Lung (tissue), 17 donors: ENCODE measurements at places on chromosomes 7 and 10. TPM values are rescaled to one million over a fixed set of nuclear protein-coding genes. Genes with fewer than 3 reads are reported as not detected.

TMEM236 gene
- 2.1 TPM for total RNA-seq

DNA sequence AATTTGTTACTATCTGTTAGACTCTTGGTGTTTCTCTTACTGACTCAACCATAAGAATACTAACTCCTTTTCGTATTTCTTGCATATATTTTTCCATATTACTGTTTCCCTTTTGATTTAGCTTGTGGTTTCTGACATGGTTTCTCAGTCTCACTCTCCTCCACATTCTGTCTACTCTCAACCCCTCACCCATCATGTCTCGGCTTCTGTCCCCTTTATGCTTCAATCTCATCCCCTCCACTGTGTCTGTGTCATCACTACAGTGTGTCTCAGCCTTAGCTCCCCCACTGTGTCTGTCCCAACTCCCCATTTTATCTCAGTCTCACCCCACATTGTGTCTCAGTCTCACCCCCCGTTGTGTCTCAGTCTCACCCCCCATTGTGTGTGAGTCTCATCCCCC is 126.9 kb downstream of the VIPR2 start:
- H3K4me1 ChIP-seq: peaks cover 3% of the 10 kb centered on the region
- no peak overlapping the region for H3K27ac ChIP-seq
- no peak overlapping the region for H3K4me3 ChIP-seq
- no peaks in the 10 kb centered on the region for H3K36me3 ChIP-seq

DNA sequence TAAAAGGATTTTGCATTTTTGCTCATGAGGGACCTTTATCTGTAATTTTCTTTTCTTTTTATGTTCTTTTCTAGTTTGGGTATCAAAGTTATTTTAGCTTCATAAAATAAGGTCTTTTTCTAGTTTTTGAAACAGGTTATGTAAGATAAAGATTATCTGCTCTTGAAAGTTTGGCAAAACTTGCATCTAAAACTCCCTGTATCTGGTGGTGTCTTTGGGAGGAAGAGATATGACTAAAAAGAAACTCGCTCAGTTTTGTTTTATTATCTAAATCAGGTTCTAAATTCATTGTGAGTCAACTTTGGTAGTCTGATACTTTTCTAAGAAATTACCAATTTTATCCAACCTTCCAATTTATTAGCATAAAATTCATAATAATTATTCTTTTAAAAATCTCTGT is 55.1 kb downstream of the VCL start:
- peaks cover 2% of the 10 kb centered on the region for H3K36me3 ChIP-seq
- DNase-seq: no peak
- H3K4me1 ChIP-seq: peaks cover 13% of the 10 kb centered on the region
- no peak overlapping the region for H3K27ac ChIP-seq
- no peaks in the 10 kb centered on the region for H3K27me3 ChIP-seq

- no peaks in the 10 kb centered on the region for H3K27me3 ChIP-seq
- no peak overlapping the region for H3K4me3 ChIP-seq
- no peaks in the 10 kb centered on the region for H3K4me1 ChIP-seq
- DNase-seq: no peak
- no peaks in the 10 kb centered on the region for H3K36me3 ChIP-seq
Measured at GRCh38 chr7:2968176-2968575, 75.5 kb downstream of the CARD11 start.

ZNF503 gene
- 37.8 TPM for total RNA-seq

DNA sequence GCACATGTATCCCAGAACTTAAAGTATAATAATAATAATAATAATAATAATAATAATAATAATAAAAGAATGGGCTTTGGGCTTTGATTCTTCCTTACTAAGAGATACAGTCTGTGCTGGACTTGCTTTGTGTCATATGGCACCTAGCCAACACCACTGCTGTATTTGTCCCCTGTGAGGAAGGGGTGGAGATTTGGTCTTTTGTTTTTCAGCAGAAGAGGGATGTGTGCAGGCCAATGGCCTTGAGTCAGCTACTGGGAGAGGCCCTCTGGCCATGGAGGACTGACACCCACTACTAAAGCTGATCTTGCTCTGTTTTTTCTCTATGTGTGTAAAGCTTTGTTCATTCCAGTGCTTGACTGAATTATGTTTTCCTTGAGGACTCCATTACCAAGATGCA is 573.0 kb upstream of the PCDH15 start:
- peak; percentile 2 for DNase-seq
- H3K4me3 ChIP-seq: no peak overlapping the region
- H3K27me3 ChIP-seq: no peaks in the 10 kb centered on the region
- H3K36me3 ChIP-seq: no peaks in the 10 kb centered on the region

BCAP29 gene
- total RNA-seq: 49.0 TPM

- H3K4me3 ChIP-seq: no peak overlapping the region
- no peaks in the 10 kb centered on the region for H3K27me3 ChIP-seq
- no peak for DNase-seq
- H3K27ac ChIP-seq: no peak overlapping the region
- no peaks in the 10 kb centered on the region for H3K36me3 ChIP-seq
Measured at GRCh38 chr7:41879403-41879802, 176.5 kb upstream of the INHBA start.

DNA sequence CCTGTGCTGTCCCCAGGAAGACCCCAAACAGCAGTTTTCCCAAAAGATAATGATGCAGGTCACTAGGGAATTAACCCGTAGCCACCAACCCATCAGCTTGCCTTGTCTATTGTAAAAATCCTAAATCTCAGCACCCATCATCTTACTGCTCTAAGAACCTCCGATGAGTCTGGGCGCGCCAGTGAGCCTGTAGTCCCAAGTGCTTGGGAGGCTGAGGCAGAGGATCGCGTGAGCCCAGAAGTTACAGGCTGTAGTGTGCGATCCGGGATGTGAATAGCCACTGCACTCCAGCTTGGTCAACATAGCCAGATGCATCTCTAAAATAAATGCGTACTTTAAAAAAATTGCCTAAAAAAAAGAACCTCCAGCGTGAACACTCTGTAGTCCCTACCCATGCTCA is 951 bp downstream of the AS3MT start:
- no peaks in the 10 kb centered on the region for H3K27me3 ChIP-seq
- H3K27ac ChIP-seq: no peak overlapping the region
- no peak overlapping the region for H3K4me3 ChIP-seq
- no peak for DNase-seq
- peaks cover 11% of the 10 kb centered on the region for H3K4me1 ChIP-seq
- H3K36me3 ChIP-seq: peaks cover 6% of the 10 kb centered on the region

ANKRD30A gene
- total RNA-seq: not detected

DNA sequence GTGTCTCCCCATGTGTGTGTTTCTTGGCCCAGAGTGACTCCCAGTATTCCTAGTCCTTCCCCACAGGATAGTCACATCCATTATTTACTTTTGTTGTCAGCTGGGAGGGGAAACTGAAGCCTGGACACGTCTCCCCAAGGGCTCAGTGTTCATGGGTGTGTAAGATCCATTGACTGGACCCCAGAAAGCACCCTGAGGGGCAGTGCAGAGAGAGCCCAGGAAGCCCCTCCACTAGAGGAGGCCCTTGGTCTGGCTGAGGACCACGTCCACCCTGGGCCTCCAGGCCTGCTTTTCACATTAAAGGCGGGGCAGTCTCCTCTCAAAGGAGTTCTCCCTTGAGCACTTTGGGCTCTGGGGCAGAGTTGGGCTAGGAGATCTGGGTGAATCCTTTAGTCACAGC is 21.3 kb downstream of the ZNF783 start:
- no peak for DNase-seq
- no peak overlapping the region for H3K4me3 ChIP-seq
- peaks cover 9% of the 10 kb centered on the region for H3K36me3 ChIP-seq
- H3K4me1 ChIP-seq: no peaks in the 10 kb centered on the region

- no peaks in the 10 kb centered on the region for H3K27me3 ChIP-seq
- DNase-seq: no peak
- no peak overlapping the region for H3K4me3 ChIP-seq
- H3K27ac ChIP-seq: no peak overlapping the region
- H3K4me1 ChIP-seq: peaks cover 8% of the 10 kb centered on the region
- H3K36me3 ChIP-seq: no peaks in the 10 kb centered on the region
Measured at GRCh38 chr10:123908379-123908778, 16.8 kb upstream of the CPXM2 start.
